ENCODE measurements at places on chromosomes 3 and 15. TPM values are rescaled to one million over a fixed set of nuclear protein-coding genes. Genes with fewer than 3 reads are reported as not detected.

CRABP1 gene
- 0.51 TPM for total RNA-seq

- DNase-seq: no peak
These were observed 45.0 kb downstream of the IQSEC1 start for GRCh38 chr3:13028010-13028821.

GRCh38 chr3:4850928-4851265 lies 128.3 kb upstream of the BHLHE40 start:
- DNase-seq: no peak

- DNase-seq: peak; percentile 83
These were observed 681 bp downstream of the PIK3CB start for GRCh38 chr3:138833899-138834595.

DNA sequence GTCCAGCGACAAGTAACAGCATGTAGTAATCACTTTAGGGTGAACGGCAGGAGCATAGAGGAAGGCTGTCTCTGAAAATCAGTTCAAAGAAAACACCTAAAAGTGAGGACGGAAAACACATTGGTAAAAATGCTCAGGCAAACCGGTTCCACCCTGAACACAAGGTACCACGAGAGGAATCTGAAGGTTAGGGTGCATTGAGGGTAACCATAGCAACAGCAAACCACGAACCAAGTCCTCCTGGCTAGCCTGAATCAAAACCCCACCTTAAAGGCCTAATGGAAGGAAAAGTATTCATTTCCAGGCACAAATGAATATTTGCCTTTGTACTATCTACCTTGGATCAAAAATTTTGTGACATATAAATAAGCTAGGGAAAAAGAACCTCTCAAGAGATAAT lies 315.0 kb downstream of the OCA2 start:
- no peak for DNase-seq

ZDHHC19 gene
- not detected for total RNA-seq

GNL3 gene
- 113 TPM for total RNA-seq

DNA sequence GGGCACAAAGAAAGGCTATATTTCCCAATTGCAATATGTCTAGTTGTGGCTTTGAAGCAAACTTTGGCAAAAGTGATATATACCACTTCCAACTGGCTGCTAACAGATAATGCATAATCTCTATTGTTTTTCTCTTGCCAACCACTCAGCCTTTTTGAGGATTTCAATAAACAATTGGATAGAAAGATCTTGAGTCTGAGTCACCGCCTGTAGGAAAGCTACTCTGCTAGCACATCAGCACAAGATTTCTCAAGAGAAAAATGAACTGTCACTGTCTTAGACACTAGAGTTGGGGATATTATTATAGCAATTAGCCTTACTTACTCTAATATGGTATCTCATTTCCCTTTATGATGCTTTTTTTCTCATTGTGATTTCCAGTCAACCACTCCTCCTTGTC lies 119.7 kb downstream of the SST start:
- DNase-seq: no peak

WDR93 gene
- total RNA-seq: not detected
